ENCODE measurements at places on chromosomes 7 and 10.

- no peak for DNase-seq
These were observed 29.5 kb downstream of the CARD11 start for GRCh38 chr7:3013975-3014792.

- no peak for DNase-seq
These were observed 45.1 kb downstream of the PIP4K2A start for GRCh38 chr10:22669163-22669711.

- no peak for DNase-seq
These were observed 137.5 kb downstream of the ZNF365 start for GRCh38 chr10:62511656-62512055.

DNA sequence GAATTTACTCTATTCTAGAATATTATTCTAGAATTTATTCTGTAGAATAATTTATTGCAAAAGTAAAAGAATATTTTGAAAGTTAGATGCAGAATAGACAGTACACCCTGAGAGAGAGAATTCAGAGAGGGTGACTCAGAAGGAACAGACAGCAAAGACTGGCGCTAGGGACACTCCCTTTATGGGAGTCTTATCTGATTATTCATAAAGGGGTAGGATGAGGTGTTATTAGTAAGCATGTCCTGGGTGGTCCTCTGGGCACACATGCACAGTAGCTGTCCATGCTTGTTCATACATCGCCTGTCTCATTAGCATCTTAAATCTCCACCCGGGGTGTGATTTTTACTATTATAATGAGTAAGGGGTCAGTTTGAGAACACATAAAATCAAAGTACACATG lies 100.1 kb downstream of the XPNPEP1 start:
- DNase-seq = no peak

DNA sequence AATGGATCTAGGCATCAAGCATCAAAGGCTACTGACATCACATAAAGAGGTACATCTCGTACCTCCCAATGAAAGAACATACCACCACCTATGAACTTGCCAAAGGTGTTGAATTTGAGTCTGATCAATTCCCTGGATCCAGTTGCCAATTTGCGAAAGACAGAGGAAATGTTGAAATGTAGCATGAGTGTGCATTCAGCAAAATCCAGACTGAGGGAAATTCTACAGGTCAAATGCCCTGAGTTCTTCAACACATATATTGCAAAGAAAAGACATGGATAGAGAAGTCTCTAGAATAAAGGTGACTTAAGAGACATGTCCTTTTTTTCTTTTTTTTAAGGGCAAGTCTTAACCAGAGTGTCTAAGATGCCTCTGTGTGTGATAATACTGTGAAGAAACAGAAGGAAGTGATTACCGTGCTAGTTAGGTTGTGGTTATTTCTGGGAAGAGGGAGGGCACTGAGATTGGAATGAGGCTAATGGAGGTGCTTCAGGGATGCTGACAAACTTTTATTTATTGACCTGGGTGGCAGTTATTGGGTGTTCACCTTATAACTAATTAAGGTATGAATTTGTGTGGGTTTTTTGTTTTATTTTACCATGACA lies 128.7 kb downstream of the SAMD9 start:
- no peak for DNase-seq

DNA sequence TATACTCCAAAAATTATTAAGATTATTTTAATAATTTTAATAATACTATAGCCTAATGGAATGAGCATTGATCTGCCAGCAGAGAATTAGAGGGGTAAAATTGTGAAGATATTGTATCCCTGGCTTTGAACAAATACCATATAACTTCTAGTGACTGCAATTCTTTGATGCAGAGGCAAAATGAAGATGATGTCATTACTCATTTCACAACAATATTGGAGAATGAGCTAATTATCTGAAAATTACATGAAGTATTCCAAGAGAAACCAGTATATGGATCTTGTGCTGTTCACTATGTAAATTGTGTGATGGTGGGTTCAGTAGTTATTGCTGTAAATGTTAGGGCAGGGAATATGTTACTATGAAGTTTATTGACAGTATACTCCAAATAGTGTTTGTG lies 80.2 kb downstream of the CFTR start:
- DNase-seq = no peak

DNA sequence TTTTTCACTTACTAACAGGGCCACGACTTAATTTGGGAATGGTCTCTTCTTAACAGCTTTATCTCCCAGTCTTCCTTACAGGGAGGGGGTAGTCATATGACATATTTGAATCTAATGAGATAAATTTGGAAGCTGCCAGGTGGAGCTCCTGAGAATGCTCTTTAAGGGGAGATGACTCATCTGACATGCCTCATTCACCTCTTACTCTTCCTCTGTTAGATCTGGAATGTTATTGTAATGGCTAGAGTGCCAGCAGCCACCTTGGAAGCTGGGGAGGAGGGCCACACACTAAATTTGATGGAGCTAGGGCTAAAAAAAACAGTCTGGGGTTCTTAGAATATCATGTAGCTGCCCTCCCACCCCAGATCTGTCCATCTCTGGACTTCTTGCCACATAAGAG lies 22.7 kb downstream of the HECW1 start:
- no peak for DNase-seq

DNA sequence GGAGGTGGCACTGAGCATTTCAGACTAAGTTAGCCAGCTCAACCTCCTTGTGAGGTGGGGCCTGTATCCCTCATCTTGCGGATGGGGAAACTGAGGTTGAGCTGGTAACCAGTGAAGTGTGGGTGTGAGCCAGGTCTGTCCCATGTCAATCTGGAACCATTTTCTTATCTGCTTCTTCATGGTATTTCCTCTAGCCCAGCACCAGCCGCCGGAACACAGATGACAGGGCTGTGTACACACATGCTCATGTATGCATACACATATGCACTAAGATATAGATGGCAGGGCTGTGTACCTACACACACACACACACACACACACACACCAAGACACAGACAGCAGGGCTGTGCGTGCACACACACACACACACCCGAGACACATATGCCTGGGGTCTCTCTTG lies 18.5 kb downstream of the RAMP3 start:
- DNase-seq = no peak

DNA sequence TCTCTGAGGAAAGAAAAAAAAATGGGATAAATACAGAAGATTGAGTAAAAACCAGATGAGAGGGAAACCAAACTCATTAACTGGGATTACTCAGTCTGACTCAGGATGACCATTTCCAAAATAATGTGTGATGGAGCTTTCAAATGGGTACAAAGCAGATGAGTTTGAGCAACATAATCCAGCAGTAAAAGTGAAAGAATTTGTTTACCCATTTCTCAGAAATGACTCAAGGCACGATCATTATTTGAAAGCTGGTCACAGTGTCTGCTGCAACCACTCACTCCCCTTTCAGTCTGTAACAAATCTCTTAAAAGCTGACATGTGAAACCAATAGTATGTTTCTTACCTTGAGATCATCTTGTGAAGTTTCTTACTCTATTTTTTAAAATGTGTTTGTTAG lies 104.7 kb upstream of the KLF14 start:
- no peak for DNase-seq
